Hematopoietic multipotent progenitor cell treated with erythropoietin and hydrocortisone succinate and interleukin-3 and kit ligand, for 8 days (in vitro differentiated cells): ENCODE measurements at places on chromosomes 5 and 9.
A peak's percentile ranks its signal among the peaks of the same experiment; 100 is the strongest.

GRCh38 chr9:86924206-86924605 lies 23.1 kb downstream of the GAS1 start:
- DNase-seq = no peak

DNA sequence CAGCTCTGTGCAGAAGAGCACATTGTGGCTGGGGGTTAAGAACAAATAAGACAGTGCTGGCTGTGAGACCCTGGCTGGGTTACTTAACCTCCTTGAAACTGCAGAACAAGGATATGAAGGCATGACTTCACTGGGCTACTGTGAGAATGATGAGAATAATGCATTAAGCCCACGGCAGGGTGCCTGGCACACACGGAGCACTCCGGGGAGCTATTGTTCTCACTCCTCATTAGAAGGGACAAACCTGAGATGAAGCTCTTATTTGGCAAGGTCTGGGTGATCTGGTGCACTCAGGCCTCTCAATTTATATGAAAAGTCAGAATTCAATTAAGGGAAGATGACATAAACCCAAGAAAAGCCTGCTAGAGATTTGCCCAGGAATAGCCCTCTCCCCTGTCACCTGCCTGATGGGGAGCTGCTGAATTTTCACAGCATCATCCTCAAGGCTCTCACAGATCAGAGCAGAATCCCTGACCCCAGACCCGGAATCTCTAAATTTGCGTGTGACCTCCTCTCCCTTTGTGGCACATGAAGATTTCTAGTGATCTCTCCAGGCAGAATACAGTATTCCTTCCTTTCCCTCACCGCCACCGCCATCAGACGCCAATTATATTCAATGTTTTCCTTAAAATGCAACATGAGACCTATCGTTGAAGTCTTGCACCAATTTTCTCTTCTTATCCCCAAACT lies 102.1 kb downstream of the COL23A1 start:
- no peak for DNase-seq

- peak; percentile 79 for DNase-seq
Observed at GRCh38 chr5:146040527-146040926, 64.8 kb downstream of the PLAC8L1 start.

DNA sequence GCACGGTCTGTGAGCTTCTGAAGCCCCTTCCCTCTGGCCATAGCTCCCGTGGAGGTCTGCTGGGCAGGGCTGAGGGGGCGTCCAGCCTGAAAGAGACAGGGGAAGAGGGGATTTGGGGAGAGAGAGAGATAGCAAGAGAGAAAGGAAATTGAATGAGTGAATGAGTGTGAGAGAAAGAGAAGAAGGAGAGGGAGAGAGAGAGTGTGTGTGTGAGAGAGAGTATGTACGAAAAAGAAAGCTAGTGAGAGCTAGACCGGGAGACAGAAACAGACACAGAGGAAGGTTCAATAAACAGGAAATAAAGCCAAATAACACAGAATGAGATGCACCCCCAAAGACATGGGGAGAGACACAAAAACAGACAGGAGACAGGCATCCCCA lies 37.4 kb downstream of the PAX5 start:
- no peak for DNase-seq

DNA sequence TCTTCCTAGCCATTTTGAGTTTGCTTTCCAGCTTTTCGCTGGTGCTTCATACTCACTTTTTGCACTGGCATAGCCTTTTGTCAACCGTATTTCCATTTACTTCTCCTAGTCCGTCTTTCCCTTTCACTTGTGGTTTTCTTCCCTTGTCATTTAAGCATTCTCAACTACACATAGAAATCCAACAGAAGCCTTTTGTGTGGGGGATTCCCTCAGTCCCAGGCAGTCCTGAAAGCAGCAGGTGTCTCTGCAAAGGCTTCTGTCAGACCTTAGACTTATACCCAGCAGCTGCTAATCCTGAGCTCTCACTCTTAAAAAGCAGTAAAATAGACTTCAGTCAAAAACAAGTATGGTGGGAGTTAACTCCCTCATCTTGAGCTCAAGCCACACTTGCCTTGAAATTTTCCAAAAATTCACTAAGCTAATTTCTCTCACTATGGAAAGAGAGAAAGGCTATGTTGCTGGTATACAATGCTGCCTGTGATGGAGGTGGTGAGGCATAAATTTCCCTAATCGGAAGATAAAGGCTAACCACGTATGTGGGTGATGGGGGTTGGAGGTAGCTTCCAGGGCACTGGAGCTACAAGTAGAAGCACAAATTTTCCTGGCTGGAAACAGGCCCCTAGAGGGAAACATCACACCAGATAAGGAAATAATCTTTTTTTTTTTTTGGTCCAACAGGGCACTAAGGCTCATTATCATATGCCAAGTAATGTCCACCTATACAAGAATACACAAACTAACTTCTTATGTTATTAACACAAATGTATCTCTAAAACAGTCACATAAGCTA lies 34.8 kb upstream of the IFNK start:
- DNase-seq = no peak

- no peak for DNase-seq
Observed at GRCh38 chr5:148848393-148849031, 22.1 kb downstream of the ADRB2 start.

DNA sequence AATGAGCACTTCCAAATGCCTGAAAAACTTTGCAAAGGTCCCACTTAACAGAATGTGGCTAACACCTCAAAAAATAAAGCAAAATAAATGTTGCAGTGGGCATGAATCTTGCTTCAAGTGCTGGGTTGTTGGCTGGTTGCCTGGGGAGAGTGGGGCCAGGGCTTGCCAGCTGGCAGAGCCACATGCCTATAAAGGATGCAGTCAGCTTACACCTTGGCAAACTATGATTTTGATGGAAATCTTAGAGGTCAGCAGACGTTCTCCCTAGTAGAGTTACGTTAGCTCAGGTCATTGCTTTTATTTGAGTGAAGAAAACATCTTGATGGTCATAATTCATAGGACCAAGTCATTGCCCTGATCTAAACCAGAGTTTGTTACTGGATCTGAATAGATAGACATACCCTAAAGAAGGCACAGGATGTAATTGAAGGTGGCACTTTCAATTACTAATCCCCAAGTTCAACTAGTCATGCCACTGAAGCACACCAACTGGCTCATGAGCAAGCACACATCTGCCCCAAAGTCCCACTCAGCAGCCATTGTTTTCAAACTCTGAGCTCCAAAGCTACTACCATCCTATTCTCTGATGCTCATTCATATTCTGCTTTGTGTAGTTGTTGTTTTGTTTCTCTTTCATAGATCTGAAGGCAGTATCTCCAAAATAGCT lies 51.2 kb upstream of the ZSWIM6 start:
- peak; percentile 8 for DNase-seq

DNA sequence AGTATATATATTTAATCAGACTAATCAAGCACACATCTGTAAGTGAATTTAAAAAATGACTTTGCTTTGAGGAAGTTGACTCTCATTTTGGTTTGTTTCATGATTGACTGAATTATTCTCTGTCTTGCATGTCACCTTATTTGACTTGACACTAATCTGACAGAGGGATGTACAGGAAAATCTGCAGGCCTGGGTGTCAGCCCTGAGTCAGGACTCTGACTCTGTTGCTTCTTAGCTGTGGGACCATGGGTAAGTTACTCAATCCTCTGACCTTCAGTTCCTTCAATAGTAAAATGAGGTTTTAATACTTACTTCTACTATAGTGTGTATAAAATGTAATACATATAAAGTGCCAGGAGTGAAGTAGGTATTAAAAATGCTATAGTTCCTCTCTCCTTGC lies 415.9 kb downstream of the ARHGEF28 start:
- no peak for DNase-seq

DNA sequence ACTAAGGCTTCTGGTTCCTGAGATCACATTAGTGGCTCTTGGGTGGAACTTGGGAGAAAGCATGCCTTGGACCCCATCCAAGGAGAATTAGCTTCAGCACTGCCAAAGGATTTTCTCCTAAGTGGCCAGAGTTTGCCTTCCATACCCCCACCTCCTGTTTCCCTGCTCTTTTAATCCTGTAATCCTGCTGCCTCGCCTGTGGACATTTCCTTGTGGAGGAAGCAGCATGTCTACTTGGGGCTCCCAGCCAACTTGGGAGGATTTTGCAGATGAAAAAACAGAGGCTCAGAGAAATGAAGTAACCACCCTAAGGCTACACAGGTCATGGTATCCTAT lies 1.6 kb downstream of the ARSI start:
- no peak for DNase-seq

DNA sequence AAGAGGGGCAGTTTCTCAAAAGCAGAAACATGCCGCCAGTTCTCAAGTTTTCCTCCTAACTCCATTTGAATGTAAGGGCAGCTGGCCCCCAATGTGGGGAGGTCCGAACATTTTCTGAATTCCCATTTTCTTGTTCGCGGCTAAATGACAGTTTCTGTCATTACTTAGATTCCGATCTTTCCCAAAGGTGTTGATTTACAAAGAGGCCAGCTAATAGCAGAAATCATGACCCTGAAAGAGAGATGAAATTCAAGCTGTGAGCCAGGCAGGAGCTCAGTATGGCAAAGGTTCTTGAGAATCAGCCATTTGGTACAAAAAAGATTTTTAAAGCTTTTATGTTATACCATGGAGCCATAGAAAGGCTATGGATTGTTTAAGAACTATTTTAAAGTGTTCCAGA lies 142.8 kb downstream of the NTRK2 start:
- DNase-seq = no peak

GRCh38 chr5:65482736-65483545 lies 1.2 kb upstream of the ADAMTS6 start:
- DNase-seq = peak; percentile 49

GRCh38 chr9:37953775-37954437 lies 50.0 kb upstream of the SLC25A51 start:
- no peak for DNase-seq

DNA sequence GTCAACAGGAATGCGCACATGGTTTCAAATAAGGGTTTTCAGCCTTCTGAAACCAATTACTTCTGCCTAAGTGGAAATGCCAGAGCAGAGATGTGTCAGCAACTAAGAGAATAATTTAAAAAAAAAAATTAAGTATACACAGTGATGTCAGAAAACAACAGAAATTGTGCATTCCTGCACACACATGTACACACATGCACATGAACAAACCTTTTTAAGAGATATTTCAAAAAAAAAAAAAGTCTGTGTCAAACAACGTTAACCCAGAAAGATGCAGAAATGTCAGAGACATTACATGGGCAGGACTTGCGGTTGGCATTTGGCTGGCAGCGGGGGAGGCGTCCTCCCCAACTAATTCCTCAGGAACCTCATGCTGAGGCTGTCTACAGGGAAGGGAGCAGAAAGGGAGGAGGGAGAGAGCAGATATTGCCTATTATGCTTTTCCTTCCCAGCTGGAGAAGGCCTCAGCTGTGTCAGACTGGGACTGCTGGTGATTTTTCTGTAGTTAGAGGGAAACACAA lies 536.9 kb upstream of the WWC1 start:
- DNase-seq = no peak

GRCh38 chr9:130256644-130257043 lies 8.9 kb upstream of the HMCN2 start:
- no peak for DNase-seq

DNA sequence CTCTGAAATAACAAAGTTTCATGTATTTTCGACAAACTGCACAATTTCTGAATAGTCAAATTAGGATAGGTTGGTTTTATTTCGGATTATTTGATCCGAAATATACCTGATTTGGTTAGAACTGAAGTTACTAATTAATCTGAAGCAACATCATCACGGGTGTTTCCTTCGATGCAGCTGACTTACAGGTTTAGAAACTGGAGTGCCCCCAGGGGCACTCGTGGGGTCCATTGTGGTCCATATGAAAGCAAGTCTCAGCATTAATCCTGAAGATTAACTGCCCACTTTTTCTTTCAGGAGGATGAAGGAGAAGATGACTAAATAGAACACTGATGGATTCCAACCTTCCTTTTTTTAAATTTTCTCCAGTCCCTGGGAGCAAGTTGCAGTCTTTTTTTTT lies 5.3 kb downstream of the SET start:
- no peak for DNase-seq

- DNase-seq = peak; percentile 88
Observed at GRCh38 chr9:68704814-68705530, at the start of gene PIP5K1B. Gene PIP5K1B (plus strand): TSS chr9:68705240. CDS start chr9:68822615, 117,375 bp downstream.

DNA sequence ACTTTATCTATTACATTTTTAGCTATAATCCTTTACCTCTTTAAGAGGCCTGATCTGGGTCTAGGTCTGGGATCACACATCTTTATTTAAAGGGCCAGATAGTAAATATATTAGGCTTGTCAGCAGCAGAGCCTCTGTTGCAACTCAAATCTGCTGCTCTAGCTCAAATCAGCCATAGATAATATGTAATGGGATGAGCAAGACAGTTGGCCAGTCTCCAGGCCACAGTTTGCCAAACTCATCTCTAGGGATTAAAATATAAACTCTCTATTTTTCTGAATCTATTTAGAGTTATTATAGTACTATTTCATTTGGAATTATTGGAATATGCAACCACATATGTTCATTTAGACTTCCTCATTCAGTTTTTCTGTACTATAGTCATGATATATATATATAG lies 115.9 kb upstream of the MINAR2 start:
- no peak for DNase-seq

GRCh38 chr5:138541511-138542179 lies 1.4 kb downstream of the ETF1 start:
- DNase-seq = peak; percentile 74

DNA sequence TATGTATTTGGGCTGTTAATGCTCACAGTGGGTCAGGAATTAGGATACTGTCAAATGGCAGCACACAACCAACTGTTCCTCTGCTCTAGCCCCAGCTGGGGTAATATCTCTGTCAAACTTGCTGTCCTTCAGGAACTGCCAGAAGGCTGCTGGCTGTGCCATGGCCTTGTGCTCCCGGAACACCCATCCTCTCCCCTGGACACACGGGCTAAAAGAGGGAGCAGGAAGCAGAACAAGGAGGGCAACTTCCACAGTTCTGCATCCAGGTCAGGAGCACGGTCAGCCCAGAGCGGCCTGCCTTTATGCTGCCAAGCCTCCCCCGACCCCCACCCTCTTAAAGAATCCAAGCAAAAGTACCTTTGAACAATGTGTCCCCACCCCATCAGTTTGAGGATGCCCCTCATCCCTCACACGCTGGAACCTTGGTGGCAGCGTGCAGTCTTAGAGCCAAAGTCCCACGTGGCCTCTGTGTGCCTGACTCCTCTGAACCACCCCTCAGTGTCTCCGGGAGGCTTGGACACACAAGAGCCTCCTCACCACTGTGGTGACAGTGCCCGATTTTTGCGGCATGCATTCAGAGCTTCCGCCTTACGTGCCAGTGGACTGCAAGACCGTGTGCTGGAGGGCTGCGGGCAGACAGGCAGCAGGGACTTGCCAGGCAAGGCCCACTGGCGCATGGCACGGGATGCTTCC lies 60.8 kb downstream of the PSMB7 start:
- no peak for DNase-seq

GRCh38 chr5:139394654-139395566 lies at the start of gene PROB1:
Gene PROB1 (minus strand): TSS chr5:139395104. CDS start chr5:139395081, 23 bp downstream.
- no peak for DNase-seq

- DNase-seq = peak; percentile 42
Observed at GRCh38 chr5:40754381-40755092, 1.2 kb downstream of the TTC33 start.

- DNase-seq = peak; percentile 89
Observed at GRCh38 chr5:66595756-66596635, at the start of gene MAST4. Gene MAST4 (plus strand): TSS chr5:66596393. CDS start chr5:66596656, 263 bp downstream.

DNA sequence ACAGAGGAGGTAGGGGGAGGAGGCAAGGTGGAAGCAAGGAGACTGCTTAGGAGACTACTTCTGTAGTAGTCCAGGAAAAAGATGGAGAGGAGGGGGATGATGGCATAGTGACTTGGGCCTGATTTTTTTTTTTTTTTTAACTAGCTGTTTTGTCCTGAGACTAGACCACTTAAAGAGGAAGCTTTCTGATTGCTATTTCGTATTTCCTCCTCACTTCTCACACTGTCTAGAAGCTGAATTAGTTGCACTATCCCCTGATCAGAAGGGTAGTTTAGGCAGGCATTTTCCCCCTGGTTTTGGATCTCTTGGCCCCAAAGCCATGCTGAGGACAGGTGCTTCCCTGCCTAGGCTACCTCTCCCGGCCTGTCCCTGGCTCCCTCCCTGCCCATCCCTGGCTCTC lies 14.9 kb downstream of the LARP1 start:
- no peak for DNase-seq
